ENCODE measurements at places on chromosomes 12 and 14. TPM values are rescaled to one million over a fixed set of nuclear protein-coding genes. Genes with fewer than 3 reads are reported as not detected.
A peak's percentile ranks its signal among the peaks of the same experiment; 100 is the strongest.

GRCh38 chr12:27434673-27435565 is 11.6 kb upstream of the SMCO2 start:
- no peak overlapping the region for H3K4me3 ChIP-seq
- peak; percentile 17 for DNase-seq
- peaks cover 4% of the 10 kb centered on the region for H3K4me1 ChIP-seq
- no peaks in the 10 kb centered on the region for H3K36me3 ChIP-seq
- H3K27me3 ChIP-seq = no peaks in the 10 kb centered on the region
- no peak overlapping the region for H3K27ac ChIP-seq

DNA sequence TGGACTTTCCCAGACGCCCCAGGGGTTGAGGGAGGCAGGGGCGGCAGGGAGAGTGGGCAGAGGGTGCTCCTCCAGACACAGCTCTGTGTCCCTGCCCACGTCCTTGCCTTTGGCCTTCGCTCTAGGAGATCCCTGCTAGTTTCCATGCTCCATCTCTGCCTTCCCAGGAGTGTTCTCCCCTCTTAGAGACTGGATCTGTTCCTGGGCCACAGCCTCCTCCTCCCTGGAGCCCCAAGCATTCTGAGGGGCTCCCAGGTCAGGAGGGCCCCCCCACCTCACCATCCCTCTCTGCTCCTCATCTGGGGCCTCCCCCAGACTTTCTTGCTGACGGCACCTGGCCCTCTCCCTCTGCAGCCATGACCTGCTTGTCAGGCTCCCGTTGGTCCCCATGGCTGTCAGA is 216.0 kb upstream of the FKBP4 start:
- H3K27me3 ChIP-seq = peaks cover 3% of the 10 kb centered on the region
- no peaks in the 10 kb centered on the region for H3K4me1 ChIP-seq
- no peak for DNase-seq

- no peaks in the 10 kb centered on the region for H3K36me3 ChIP-seq
- H3K4me1 ChIP-seq = peaks cover 3% of the 10 kb centered on the region
- DNase-seq = no peak
- no peak overlapping the region for H3K27ac ChIP-seq
Observed at GRCh38 chr12:77239617-77240016, 174.2 kb upstream of the E2F7 start.

- no peaks in the 10 kb centered on the region for H3K36me3 ChIP-seq
- no peak for DNase-seq
- H3K27ac ChIP-seq = no peak overlapping the region
- no peaks in the 10 kb centered on the region for H3K4me1 ChIP-seq
Observed at GRCh38 chr14:54803926-54804537, 98.6 kb downstream of the GCH1 start.

DNA sequence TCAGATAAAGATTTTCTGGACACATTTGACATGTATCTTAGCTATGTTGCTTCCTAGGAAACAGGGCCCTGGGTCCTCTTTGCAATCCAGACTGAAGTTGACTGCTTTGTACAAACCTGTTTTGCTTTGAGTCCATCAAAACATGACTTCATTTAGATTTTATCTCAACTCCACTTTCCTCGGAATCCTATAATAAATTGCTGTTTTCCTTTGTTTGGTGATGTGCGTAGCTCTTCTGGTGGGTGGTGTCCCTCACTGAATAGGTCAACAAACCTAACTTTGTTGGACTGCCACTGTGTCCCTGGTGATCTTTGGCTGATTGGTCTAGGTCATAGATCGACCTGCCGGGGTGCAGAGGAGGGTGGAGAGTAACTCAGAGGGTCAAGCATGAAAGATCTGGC is 735 bp upstream of the P2RX7 start:
- no peaks in the 10 kb centered on the region for H3K36me3 ChIP-seq
- peaks cover 23% of the 10 kb centered on the region for H3K4me1 ChIP-seq
- H3K27ac ChIP-seq = no peak overlapping the region
- DNase-seq = no peak
- H3K4me3 ChIP-seq = no peak overlapping the region
- H3K27me3 ChIP-seq = no peaks in the 10 kb centered on the region

GRCh38 chr14:55398679-55399078 is 13.0 kb downstream of the ATG14 start:
- DNase-seq = peak; percentile 97
- H3K36me3 ChIP-seq = peaks cover 3% of the 10 kb centered on the region
- no peak overlapping the region for H3K4me3 ChIP-seq
- H3K4me1 ChIP-seq = peaks cover 18% of the 10 kb centered on the region
- H3K27me3 ChIP-seq = no peaks in the 10 kb centered on the region

DNA sequence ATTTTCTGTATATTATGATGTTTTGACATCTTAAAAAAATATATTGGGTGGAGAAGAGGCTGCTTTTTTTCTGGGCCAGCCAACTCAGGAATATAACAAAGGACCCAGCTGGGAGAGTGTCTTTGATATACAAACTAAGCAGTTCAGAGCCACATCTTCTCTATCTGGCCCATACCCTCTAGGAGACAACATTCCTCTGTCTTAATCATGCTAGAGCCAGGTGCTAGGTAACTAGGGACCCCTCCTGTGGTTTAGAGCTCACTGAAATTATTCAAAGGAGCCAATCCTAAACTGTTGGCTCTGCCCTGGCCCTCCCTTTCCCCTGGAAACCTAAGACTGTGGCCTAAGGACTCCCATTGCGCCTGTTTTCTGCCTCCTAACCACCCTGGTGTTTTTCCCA is 193.1 kb upstream of the DIO2 start:
- H3K27ac ChIP-seq = no peak overlapping the region
- no peaks in the 10 kb centered on the region for H3K4me1 ChIP-seq
- DNase-seq = no peak
- no peaks in the 10 kb centered on the region for H3K36me3 ChIP-seq
- H3K27me3 ChIP-seq = no peaks in the 10 kb centered on the region
- no peak overlapping the region for H3K4me3 ChIP-seq

- no peak overlapping the region for H3K4me3 ChIP-seq
- no peak for DNase-seq
Observed at GRCh38 chr12:45670346-45671065, 59.0 kb upstream of the ARID2 start.

GRCh38 chr12:49687941-49688340 is 19.3 kb downstream of the FMNL3 start:
- no peaks in the 10 kb centered on the region for H3K4me1 ChIP-seq
- H3K27ac ChIP-seq = no peak overlapping the region
- H3K27me3 ChIP-seq = no peaks in the 10 kb centered on the region
- H3K36me3 ChIP-seq = no peaks in the 10 kb centered on the region
- DNase-seq = no peak

DNA sequence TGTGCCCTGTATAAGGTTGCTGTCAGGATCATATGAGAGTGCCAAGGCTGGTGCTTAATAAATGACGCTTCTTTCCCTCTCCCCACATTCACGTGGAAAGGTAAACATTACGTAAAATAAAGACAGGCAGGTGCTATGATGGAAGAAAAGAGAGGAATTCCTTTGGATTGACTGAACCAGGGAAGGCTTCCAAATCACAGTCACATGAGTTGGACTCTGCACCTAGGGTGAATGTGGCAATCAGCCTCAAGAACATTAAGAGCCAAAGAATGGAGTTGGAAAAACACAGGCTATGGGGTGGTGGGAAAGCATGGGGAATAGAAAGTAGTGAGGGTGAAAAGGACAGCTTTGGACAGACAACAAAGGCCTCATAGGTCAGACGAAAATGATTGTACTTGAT is 473.1 kb downstream of the VRK1 start:
- H3K27ac ChIP-seq = no peak overlapping the region
- H3K4me1 ChIP-seq = no peaks in the 10 kb centered on the region
- no peak overlapping the region for H3K4me3 ChIP-seq
- no peaks in the 10 kb centered on the region for H3K36me3 ChIP-seq
- no peak for DNase-seq

GRCh38 chr12:13094367-13094766 is 9.1 kb downstream of the GSG1 start:
- no peaks in the 10 kb centered on the region for H3K36me3 ChIP-seq
- H3K27ac ChIP-seq = peak overlapping the region; percentile 59
- DNase-seq = peak; percentile 30

TMEM179 gene
- total RNA-seq = not detected

GRCh38 chr12:24979976-24980730 is 31.3 kb upstream of the BCAT1 start:
- no peak overlapping the region for H3K4me3 ChIP-seq
- H3K27ac ChIP-seq = no peak overlapping the region
- no peak for DNase-seq
- no peaks in the 10 kb centered on the region for H3K4me1 ChIP-seq
- no peaks in the 10 kb centered on the region for H3K27me3 ChIP-seq

- H3K4me1 ChIP-seq = peaks cover 11% of the 10 kb centered on the region
- H3K27me3 ChIP-seq = no peaks in the 10 kb centered on the region
- H3K4me3 ChIP-seq = no peak overlapping the region
Observed at GRCh38 chr14:68704736-68705720, 87.8 kb downstream of the ZFP36L1 start.

GRCh38 chr12:45587012-45587411 is 142.5 kb upstream of the ARID2 start:
- no peak overlapping the region for H3K4me3 ChIP-seq
- H3K27ac ChIP-seq = no peak overlapping the region
- no peak for DNase-seq

- no peak for DNase-seq
- H3K27me3 ChIP-seq = peaks cover 8% of the 10 kb centered on the region
- H3K4me1 ChIP-seq = no peaks in the 10 kb centered on the region
- H3K27ac ChIP-seq = no peak overlapping the region
- H3K36me3 ChIP-seq = no peaks in the 10 kb centered on the region
- H3K4me3 ChIP-seq = no peak overlapping the region
Observed at GRCh38 chr14:76405627-76406026, 29.7 kb downstream of the ESRRB start.

DNA sequence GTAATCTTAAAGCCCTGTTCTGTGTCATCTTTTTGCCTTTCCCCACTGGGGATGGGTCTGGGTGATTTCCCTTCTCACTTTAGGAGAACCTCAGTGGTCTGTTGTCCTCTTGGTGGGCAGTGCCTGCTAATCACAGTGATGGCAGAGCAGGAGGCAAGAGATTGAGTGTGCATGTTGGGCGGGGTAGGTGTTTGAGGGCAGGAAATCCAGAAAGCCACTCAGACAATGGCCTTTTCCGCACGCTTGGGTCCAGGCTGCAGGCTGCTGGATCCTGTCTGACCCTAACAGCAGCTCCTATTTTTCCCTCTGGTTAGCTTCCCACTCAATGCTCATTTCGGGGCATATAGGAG is 13.7 kb upstream of the ITGA5 start:
- peaks cover 53% of the 10 kb centered on the region for H3K4me1 ChIP-seq
- H3K36me3 ChIP-seq = no peaks in the 10 kb centered on the region
- H3K4me3 ChIP-seq = peak overlapping the region; percentile 39
- no peaks in the 10 kb centered on the region for H3K27me3 ChIP-seq
- H3K27ac ChIP-seq = peak overlapping the region; percentile 91
